CD8-positive, alpha-beta memory T cell (primary cell): ENCODE measurements at places on chromosomes 13 and 19. TPM values are rescaled to one million over a fixed set of nuclear protein-coding genes. Genes with fewer than 3 reads are reported as not detected.
A peak's percentile ranks its signal among the peaks of the same experiment; 100 is the strongest.

- H3K27me3 ChIP-seq, result no peaks in the 10 kb centered on the region
- no peak for DNase-seq
- no peak overlapping the region for H3K4me3 ChIP-seq
- H3K4me1 ChIP-seq, result peaks cover 16% of the 10 kb centered on the region
- no peak overlapping the region for H3K27ac ChIP-seq
- peaks cover 4% of the 10 kb centered on the region for H3K36me3 ChIP-seq
These were observed 42.2 kb downstream of the DHRS12 start for GRCh38 chr13:51761643-51762350.

Gene GPR12
- not detected for total RNA-seq

DNA sequence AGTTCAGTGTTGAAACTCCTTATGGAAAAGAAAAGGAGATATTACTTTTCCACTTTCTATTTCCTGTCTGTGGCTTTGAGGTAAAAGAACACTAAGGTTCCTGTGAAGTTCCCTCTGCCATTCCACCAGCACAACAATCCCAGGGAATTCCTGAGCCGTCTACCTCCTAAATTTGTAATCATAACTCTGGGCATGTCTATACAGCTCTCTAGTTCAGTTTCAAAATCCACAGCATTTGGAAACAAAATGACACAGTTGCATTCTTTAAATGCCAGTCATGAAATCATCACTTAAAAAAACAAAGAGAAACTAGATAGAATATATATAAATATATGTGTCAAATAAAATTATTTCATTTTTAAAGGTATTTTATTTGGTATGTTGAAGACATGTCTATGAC is 9.0 kb upstream of the THSD1 start:
- H3K4me3 ChIP-seq, result no peak overlapping the region
- H3K36me3 ChIP-seq, result peaks cover 15% of the 10 kb centered on the region
- H3K4me1 ChIP-seq, result no peaks in the 10 kb centered on the region
- no peaks in the 10 kb centered on the region for H3K27me3 ChIP-seq
- no peak overlapping the region for H3K27ac ChIP-seq

Gene COL5A3
- 0.91 TPM for total RNA-seq

DNA sequence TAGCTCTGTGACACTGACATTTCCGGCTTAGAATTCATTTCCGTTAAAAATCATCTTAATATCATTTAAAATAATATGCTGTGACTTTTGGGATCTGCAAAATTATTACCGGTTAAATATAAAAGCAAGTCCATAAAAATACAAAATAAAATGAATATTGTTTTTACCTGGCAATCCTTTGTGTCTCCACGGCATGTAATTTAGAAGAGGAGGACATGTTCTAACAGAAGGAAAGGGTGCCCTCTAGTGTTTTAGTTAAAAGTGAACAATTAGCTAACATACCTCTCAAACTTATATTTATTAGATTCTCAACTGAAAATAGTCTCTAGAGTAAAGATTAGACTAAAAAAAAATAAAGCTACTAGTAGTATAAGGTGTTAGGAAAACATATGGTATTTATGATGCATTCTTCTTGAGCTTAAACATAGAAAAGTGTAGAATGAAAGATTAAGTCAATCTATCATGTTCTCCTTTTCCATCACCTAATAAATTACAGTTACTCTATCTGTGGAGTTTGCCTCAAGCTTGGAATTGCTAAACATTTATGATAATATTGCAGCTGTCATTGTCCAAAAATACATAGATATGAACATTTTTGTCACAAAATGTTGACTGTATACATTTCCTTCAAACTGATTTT is 676.7 kb upstream of the SPRY2 start:
- H3K27ac ChIP-seq, result no peak overlapping the region
- no peaks in the 10 kb centered on the region for H3K4me1 ChIP-seq
- no peaks in the 10 kb centered on the region for H3K36me3 ChIP-seq
- DNase-seq, result no peak

DNA sequence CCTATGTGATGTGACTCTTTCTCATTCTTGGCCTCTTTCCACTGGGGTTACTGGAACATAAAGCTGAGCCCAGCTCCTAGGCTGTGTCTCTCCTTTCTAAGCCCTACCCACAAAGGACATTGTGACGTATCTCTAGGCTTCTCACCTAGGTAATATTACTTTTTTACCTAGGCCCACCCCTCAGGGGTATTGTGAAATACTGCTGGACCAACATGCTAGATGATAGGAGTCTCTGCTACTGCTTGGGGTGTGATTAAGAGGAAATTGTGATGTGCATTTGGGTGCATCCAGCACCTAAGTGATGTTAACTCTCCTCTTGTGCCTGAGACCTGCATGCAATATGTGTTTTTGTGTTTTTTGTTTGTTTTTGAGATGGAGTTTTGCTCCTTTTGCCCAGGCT is 22.8 kb upstream of the ZNF254 start:
- no peak for DNase-seq
- H3K27ac ChIP-seq, result no peak overlapping the region
- H3K36me3 ChIP-seq, result no peaks in the 10 kb centered on the region
- no peaks in the 10 kb centered on the region for H3K27me3 ChIP-seq
- no peak overlapping the region for H3K4me3 ChIP-seq
- H3K4me1 ChIP-seq, result no peaks in the 10 kb centered on the region

DNA sequence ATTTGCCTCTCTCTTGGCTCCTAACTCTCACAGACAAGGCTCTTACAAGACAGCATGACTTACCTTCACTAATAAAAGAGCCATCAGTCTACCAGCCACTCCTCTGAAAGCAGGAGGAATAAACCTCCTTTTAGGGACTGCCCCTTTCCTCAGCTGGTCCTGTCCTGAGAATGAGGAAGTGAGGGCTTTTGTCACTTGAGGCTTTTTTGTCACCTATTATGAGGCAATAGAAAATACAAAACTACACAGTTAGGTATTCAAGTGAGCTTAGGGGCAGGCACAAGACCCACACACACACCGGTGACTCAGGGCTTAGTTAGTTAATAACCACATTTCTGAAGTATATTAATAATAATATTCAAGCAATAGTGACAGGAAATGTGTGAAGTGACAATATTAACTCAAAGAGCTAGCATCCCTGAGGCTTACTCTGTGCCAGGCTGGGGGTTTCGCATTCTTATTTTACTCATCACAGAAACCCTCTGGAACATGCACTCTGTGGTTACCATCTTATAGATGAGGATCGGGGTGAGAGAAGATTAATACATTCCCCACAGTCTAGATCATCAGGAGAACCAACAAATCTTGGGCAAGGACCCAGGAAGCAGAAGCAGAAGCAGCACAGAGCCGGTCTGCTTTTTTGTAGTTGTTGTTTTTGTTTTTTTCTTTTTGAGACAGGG is 379.9 kb downstream of the LIG4 start:
- H3K4me1 ChIP-seq, result no peaks in the 10 kb centered on the region
- no peaks in the 10 kb centered on the region for H3K36me3 ChIP-seq
- no peak overlapping the region for H3K4me3 ChIP-seq
- no peak overlapping the region for H3K27ac ChIP-seq
- DNase-seq, result no peak
- H3K27me3 ChIP-seq, result no peaks in the 10 kb centered on the region

- peaks cover 16% of the 10 kb centered on the region for H3K4me1 ChIP-seq
- H3K27ac ChIP-seq, result peak overlapping the region; percentile 89
- peak overlapping the region; percentile 97 for H3K4me3 ChIP-seq
- DNase-seq, result peak; percentile 28
- peaks cover 12% of the 10 kb centered on the region for H3K36me3 ChIP-seq
These were observed 1.1 kb downstream of the RPL36 start for GRCh38 chr19:5690955-5691821.
